Gastroesophageal sphincter (tissue), 4 donors: ENCODE measurements at places on chromosomes 13 and 19.

DNA sequence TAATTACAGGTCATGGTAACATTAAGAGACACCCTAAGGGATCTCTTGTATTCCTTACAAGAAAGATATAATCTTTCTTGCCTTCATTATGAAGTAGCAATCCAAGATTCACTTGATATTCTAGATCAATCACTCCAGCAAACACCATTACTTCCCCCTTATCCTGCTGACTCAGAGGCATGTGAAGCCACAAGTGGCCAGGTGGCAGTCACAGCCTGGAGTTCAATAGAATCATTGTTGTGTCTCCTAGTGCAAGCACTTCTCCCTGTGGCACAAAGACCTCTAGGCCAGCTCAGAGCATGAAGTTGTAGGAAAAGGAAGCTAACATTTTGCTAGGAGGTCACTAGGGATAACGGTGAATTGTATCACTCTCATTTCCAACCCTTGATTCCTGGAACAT lies 864.3 kb upstream of the ATXN8OS start:
- no peak for ATAC-seq

DNA sequence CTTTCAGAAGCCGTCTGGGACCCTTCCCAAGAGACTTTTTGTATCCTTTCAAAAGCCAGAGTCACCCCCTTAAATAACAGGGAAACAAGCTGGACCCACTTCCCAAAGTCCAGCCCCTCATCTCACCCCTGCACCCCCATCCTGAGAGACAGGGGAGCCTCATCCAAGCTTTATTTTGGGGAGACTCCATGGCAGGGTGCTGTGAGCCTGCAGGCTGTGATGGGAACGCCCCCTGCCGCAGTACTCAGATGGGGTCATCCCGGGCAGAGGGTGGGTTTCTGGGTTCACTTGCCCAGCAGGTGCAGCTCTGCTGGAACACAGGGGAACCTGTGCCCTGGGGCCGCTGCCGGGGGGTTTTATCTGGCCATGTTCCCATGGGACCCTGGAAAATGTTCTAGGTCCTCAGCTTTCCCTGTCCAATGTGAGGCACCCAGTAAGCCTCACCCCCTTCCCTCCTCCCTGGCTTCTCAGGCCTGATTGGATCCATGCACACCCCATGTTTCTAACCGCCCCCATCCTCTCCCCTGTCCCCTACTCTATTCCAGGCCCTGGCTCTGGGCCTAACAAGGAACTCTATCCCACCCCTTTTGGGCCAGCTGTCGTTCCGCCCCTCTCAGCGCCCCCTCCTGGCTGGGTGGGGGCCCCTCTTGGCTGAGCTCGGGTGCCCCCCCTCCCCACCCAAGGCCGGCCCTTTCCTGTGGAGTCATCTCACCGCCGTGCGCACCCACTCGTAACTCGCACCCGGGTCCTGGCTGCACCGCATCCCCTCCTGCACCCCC lies 1.0 kb downstream of the HIF3A start:
- ATAC-seq, result peak; percentile 68

- peak; percentile 39 for ATAC-seq
These were observed 148.4 kb downstream of the KATNAL1 start for GRCh38 chr13:30158774-30159445.

- no peak for ATAC-seq
These were observed 20.1 kb upstream of the NANOS2 start for GRCh38 chr19:45934551-45935230.

DNA sequence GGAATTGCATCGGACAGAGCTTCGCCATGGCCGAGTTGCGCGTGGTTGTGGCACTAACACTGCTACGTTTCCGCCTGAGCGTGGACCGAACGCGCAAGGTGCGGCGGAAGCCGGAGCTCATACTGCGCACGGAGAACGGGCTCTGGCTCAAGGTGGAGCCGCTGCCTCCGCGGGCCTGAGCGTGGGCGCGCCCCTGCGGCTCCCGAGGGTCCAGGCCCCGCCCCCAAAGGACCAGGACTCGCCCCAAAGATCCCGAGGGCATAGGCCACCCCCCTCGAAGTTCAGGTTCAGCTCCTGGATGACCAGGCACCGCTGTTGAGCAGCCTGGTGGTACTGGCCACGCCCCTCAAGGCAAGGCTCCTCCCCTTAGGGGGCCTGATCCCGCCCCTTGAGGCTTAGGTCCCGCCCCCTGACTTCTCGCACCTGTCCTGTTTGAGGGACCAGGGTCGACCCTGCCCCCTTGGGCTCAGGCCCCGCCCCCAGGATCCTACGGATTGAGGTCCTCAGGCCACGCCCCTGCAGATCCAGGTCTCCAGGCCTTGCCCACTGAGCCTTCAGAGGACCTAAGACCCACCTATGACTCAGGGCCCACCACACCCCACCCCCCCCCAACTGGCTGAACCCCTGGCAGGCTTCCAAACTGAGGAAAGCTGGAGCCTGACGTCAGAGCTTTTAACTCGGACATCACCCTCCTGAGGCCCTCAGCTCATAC lies 43.1 kb downstream of the CYP4F22 start:
- no peak for ATAC-seq

DNA sequence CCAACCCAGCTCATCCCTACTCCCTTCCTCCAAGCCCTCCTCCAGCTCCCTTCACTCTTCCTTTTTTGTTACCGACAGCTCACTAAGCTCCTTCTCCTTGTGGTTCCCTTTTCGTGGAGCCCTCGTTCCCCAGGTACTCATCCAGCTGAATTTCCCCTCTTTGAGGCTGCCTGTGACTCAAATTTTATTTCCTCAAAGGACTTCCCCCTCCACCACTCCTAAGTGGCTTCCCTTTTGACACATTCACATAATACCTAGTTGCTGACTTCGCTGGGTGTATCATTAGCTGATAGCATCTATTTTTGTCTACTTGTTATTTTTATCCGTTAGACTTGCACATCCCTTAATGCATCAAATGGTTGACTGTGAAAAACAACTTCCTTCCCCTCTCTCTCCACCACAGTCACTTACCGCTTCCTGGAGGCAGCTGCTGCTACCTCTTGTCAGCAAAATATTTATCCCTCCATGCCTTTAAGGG lies 14.5 kb downstream of the FFAR2 start:
- no peak for ATAC-seq

- no peak for ATAC-seq
These were observed 30.4 kb upstream of the GRTP1 start for GRCh38 chr13:113394339-113394640.

DNA sequence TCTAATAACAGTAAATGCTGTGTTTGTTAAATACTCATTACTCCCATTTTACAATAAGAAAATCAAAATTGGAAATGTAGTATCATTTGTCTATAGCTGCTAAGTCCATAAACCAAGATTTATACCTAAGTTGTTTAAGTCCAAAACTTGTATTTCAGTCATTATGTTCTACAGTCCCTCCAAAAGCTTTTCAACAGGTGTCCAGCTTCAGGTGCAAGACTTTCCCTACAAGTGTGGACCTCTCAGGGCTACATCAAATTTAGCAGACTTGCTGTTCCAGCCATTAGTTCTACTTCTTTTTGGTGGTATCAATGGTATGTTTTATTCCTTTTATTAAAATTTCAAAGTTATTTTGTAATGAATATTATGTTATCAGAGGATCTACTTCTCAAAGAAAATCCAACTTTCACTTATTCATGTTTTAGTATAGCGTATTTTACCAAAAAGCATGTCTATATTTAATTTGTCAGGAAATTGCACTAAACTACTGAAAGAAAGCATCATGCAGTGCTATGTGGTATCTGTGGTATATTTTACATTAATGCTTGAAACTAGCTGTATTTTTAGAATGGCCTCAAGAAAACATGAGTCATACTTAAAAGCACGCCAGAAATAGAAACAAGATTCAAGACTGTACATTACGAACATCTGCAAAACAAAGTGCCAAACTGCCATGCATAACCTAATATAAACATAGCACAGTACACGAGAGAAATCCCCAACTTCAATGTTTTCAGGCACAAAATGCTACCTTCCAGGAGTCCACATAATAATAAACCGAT lies 44.5 kb downstream of the VWA8 start:
- peak; percentile 34 for ATAC-seq

- no peak for ATAC-seq
These were observed 5.2 kb downstream of the NXNL1 start for GRCh38 chr19:17455308-17456123.

GRCh38 chr13:62687732-62688131 lies 1272.1 kb upstream of the PCDH20 start:
- ATAC-seq, result no peak

DNA sequence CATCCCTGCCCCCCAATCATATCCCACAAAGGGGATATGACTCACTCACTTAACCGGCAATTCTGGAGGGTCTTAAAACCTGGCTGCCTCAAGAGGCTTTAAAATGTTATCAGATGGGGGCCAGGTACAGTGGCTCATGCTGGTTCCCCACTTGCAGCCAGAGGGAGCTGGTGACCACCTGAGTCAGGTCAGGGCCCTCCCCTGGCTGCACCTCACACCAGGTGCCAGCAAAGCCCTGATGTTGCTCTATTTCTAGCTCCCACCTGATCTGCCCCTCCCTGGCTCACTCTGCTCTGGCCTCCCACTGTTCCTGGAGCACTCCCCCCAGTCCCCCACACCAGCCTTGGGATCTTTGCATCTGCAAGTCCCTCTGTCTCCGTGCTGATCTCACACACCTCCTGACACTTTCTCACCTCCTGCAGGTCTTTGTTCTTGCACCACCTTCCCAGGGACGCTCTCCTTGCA lies 14.2 kb downstream of the HPN start:
- ATAC-seq, result no peak

DNA sequence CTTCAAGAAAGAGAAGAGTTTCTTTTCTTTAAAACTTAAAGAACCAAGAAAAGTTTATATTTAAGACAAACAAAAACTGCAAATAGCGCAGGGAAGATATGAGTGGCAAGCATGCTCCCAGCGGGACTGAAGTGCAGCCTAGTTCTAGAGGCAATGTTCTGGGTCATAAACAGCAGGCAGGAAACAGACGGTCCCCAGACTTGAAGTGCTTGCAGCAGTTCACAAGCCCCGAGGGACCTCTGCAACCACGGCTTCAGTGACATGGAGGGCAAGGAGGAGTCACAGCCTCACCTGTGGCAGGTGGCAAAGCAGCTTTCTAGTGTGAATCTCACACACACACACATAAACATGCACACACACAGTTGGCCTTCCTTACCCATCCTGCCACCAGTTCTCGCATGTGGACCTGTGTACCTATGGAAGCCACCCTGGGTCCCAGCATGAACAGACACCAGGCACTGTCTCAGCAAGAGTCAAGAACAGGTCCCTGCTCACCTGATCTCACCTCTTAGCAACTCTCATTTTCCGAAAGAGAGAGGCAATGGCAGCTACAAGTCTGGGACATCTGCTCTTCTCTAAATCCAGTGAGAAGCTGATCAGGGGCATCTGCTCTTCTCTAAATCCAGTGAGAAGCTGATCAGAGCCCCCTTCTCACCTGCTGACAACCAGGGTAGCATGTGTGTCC lies 162.0 kb downstream of the EFNB2 start:
- ATAC-seq, result no peak

- ATAC-seq, result no peak
These were observed 219.0 kb downstream of the COG6 start for GRCh38 chr13:39874331-39875053.

GRCh38 chr13:101972191-101972590 lies 429.7 kb downstream of the FGF14 start:
- ATAC-seq, result no peak

- ATAC-seq, result no peak
These were observed 156.9 kb downstream of the SIPA1L3 start for GRCh38 chr19:38063928-38064327.

DNA sequence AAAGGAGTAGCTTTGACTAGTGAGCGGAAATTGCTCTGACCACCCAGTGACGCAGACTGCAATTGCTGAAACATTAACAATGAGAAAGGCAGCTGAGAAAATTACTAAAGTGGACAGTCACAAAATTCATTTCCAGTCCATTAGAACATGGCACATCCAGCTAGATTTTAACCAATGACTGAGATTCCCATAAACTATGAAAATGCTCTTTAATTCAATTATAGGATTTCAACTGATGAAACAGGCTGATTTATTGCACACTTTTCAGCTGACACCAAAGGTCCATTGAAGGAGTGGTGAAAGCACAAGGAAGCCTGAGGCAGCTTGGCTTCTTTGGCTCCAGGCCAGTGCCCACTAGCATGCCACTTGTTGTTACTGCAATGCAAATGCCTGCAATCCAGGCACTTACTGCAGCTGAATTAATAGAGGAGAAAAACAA lies 933.4 kb downstream of the SLITRK6 start:
- no peak for ATAC-seq

GRCh38 chr19:2148482-2149135 lies 2.8 kb downstream of the AP3D1 start:
- no peak for ATAC-seq

- ATAC-seq, result peak; percentile 60
These were observed 52.9 kb downstream of the OR10H4 start for GRCh38 chr19:16001481-16002312.
